GM18507 (cell line): ENCODE measurements at places on chromosomes 2 and 18.

- DNase-seq, result peak; percentile 28
These were observed 273.0 kb upstream of the ID2 start for GRCh38 chr2:8408560-8409460.

DNA sequence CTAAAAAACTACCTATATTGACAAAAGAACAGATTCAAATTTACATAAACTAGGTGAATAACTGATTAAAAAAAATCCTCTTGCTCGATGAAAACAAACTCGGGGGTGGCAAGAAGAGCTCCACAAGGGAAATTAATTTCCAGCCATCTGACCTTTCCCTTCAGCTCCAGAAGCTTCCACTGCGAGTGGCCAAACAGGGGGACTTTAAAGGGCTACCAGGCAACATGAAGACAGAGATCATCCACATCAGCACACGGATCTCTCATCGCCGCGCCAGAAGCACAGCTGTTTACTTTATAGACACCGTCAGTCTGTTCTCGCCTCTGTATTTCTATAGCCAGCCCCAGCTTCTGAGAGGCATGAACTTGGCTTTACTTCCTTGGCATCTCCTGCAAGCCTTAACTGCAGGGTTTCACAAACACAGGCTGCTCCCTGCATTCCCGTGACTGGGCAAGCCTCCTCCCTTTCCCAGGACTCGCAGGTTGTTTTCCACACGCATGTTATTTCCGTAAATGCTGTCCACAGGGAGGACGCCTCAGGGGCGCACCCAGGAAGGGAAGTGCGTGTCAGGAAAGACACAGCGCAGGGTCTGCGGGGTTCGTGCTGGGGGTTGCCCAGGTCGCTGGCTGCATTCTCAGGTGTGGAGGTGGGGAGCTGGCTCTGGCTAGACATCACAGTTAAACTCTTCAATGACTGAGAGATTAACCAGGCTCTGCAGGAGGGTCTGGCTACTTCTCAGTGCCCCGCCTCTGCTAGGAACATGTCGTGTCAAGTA lies 85.0 kb downstream of the USP40 start:
- no peak for DNase-seq

DNA sequence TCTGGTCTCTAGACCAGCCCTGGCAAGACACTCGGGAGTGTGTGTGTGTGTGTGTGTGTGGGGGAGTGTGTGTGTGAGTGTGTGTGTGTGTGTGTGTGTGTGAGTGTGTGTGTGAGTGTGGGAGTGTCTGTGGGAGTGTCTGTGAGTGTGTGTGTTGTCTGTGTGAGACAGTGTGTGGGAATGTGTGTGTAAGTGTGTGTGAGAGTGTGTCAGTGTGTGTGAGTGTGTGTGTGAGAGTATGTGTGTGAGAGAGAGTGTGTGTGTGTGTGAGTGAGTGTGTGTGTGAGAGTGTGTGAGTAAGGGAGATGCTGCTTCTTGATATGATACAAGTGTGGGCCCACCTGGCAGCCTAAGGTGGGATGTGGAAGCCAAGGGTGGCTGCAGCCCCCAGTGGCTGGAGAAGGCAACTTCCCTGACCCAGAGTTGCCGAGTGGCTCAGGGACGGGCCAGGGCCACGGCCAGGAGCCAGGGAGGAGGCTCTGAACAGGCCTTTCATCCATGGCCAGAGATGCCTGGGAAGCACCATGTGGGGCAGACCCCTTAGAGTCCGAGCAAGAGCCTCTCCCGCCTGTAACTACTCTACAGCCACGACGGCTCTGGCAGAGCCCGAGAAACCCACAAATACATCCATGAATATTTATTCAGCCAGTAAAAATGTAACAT lies 159.3 kb upstream of the MYCN start:
- no peak for DNase-seq

- DNase-seq, result no peak
These were observed 477.6 kb downstream of the PARD3B start for GRCh38 chr2:205022841-205023240.

- DNase-seq, result no peak
These were observed 189.1 kb upstream of the ERBB4 start for GRCh38 chr2:212727751-212728150.
